ENCODE measurements at places on chromosomes 5 and 9.

DNA sequence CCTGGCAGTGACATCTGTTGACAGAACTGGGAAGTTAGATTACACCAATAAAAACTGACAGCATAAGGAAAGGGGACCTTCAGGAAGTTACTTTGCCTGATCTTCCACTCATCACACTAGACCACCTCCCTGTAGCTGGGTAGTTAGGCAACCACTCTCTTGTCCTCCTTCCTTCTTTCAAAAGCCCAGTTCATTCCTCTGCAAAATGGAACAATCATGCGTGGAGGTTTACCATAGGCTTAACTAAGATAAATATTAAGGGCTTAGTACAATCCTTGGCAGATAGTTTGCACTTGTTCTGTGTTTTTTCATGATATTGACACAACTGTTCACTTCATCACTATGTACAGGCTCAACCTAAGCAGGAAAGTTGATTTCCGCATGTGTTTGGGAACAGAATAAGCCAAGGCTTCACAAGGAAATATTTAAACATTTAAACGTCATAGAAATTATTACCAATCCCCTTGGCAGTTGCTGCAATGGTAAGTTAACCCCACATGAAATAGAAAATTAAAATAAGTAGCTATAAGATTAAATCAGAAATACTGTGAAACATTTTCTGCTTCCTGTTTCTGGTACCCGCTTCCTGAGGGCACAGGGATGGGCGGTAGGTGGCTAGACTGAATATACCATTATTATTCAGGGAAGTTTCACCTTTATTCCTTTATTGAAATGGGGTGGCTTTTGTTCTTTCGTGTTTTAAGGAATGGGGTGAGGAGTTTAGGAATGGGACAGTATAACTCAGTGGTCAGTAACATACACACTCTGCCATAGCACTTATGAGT, 9.9 kb upstream of the PTGER4 start:
- no peak for DNase-seq

GRCh38 chr9:95816716-95817115, 58.8 kb upstream of the ERCC6L2 start:
- no peak for DNase-seq

DNA sequence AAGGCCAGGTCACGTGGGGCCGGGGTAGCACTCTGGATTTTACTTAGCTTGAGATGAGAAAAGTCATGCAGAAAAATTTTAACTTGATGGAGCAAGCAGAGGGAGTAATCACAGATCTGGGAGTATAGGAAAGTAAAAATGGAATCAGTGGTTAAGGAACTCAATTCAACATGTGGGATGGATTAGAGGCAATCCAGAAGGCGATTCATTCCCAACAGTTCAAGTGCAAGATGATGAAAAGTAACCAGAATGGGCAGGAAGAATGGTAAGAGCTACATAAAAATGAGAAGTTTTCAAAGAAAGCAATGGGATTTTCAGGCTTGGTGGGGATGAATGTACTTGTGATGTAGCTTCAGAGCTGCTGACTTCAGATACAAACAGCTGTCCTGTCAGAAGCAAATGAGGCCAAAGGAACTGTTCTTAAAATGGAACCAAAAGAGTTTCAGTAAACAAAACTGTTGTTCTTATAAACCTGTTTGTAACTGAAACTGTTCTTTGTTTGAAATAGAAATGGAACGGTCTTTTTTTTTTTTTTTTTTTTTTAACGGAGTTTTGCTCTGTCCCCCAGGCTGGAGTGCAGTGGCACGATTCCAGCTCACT, 5.6 kb upstream of the SEC24A start:
- DNase-seq, result no peak

GRCh38 chr5:132684922-132685720, 11.3 kb downstream of the IL4 start:
- no peak for DNase-seq

DNA sequence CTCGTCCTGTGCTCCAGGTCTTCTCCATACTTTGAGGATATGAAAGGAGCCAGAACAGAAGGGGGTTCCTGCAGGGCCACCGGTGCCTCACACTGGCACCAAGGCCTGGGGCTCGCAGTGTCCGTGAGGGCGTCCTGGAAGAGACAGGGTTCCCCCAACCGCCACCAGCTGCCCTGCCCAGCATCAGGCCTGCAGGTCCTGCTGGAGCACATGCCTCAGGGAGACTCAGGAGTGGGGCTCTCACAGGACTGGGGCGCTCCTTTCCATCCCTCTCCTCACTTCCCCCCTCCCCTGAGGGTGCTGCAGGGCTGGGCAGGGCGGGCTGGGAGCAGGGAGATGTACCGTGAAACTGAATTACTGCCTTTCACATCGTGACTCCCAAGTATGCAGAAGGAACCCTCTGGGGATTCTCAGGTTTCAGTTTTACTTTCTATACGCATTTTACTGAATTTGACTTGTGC, 31.7 kb downstream of the CEP72 start:
- DNase-seq, result no peak

DNA sequence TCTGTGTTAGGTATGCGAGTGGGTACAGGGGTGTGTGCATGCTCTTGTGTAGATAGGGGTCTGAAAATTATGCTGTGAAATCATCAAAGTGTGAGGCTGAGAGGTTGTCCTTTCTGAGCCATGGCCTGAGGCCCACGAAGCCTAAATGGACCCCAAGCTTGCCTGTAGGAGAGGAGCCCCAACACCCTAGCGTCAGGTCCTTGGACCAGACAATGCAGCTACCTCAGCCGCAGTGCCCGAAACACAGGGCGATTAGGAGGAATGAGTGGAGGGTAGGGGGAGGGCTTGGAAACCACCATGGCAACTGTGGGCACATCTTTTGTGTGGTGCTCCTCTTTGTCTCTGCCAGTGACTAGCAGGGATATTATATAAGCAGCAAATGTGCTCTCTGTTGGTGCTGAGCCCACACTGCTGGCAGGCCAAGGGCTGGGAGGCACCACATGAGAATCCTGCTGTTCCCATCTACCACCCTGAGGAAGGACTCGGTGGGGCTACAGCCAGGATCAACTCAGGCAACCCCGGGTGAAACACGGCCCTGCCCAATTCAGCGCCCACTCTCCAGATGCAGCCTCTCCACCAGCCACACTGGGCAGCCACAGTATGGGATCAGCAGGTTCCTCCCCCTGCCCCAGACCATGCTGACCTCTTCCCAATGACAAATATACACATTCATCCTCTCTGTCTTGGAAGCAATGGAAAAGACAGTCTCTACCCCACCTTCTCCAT, 84.6 kb upstream of the FSTL4 start:
- no peak for DNase-seq

- DNase-seq, result no peak
Measured at GRCh38 chr9:93207860-93208734, 24.2 kb downstream of the WNK2 start.

DNA sequence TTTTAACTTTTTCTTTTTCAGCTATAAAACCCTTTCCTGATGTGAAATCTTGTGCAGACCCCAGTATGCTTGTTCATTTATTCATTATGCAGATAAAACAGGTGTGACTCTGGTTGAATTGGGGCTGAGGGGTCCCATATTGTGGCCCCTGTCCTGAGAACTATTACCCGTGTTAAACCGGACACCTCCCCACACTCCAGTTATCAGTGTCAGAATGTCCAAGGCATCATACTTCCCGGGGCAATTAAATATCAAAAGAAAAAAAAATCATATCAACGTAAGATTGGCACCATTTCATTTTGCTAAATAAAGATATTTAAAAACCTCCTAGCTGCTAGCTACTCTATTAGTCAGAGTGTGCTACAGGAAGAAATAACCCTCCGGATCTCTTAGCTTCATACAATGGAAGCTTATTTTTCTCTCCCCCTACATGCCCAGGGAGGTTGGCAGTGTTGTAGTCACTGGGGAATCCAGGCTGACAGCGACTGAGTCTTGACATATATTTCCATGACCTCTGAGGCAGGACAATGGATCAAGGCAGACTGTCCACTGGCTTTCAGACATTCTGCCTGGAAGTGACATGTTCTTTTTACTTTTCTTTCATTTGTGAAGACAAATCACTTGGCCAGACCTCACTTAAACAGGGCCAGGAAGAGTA, 170.0 kb downstream of the SEC61B start:
- no peak for DNase-seq

- DNase-seq, result no peak
Measured at GRCh38 chr5:171926311-171926710, 80.1 kb downstream of the FBXW11 start.

- DNase-seq, result peak; percentile 52
Measured at GRCh38 chr5:141040771-141041426, 10.3 kb upstream of the PCDHB1 start.

DNA sequence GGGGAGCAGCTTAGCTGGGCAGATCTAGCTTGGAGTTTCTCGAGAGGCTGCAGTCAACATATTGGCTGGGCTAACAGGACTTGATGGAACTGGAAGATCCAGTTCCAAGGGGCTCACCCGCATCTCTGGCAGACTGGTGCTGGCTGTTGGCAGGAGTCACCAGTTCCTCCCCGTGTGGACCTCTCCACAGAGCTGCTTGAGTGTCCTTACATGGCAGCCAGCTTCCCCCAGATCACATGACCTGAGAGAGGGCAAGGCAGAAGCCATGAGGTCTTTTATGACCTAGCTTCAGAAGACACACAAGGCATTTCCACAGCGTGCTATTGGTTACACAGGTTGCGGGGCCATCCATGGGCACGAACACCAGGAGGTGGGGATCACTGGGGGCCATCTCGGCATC, 26.4 kb upstream of the RXRA start:
- DNase-seq, result no peak

DNA sequence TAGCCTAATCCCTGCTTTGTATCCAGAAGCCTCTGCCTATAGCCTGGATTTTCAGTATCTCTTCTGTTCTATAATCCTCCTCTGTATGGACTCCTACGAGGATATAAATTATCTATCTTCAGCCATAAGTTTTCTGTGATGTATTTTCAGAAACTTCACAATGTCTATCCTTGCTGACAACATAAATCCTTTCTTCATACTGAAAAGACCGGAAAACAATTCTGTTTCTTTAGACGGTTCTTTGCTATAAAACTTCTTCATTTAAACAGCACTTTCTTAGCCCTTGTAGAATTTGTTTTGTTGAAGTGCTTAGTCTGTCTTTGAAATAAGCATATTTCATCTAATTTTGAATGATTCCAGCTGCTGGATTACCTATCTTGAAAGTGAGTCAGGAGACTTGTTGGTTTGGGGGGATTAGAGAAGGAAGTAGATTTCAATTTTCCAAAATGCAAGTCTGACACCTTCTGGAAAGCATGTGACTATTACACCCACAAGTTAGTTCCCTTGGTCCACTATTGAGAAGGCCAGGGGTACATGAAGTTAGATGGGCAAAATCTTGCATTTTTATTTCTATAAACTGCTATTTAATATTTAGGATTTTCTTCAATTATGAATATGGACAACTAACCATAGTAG, 96.3 kb upstream of the RANBP3L start:
- no peak for DNase-seq

DNA sequence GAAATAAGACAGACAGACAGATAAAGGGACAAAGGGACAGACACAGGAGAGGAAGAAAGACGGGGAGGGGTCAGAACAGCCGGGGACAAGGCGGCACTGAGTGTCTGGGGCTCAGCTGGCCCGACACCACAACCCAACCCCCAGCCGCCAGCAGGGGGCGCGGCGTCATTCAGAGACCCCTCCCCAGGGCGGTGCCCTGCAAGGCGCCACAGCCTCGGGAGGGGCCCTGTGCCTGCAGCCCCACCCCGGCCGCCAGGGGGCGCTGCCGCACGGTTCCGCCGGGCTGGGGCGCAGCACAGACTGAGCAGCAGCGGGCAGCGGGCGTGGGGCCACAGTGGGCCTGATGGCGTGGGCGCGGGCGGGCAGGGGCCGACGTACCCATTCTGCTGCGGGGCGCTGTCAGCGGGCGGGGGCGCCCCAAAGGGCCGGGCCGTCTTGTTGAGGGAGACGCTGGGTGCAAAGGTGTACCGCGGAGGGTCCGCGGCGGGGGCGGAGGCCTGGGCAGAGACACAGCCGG, 5.9 kb downstream of the PDLIM7 start:
- DNase-seq, result no peak

GRCh38 chr9:70988551-70988950, 132.9 kb downstream of the TRPM3 start:
- DNase-seq, result no peak

- no peak for DNase-seq
Measured at GRCh38 chr9:70504834-70505233, 90.4 kb upstream of the KLF9 start.

DNA sequence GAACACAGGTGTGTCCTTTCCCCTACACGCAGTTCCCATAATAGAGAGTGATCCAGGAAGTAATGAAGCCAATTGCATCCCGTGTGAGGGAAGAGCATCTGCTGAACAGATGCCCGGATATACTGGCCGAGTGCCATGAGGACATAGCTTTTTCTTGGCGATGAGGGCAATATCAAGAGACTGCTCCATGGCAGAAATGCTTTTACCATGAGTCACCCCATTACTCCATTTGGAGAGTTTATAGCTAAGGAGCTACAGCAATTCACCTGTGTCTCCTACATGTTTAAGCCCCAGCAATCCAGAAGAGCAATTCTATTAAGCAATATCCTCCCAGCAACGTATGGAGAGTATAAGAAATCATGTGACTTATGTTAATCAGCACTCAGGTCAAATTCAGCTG, 222.0 kb upstream of the KLF4 start:
- peak; percentile 57 for DNase-seq

GRCh38 chr9:124877021-124877782, 15.3 kb downstream of the ARPC5L start:
- DNase-seq, result no peak

DNA sequence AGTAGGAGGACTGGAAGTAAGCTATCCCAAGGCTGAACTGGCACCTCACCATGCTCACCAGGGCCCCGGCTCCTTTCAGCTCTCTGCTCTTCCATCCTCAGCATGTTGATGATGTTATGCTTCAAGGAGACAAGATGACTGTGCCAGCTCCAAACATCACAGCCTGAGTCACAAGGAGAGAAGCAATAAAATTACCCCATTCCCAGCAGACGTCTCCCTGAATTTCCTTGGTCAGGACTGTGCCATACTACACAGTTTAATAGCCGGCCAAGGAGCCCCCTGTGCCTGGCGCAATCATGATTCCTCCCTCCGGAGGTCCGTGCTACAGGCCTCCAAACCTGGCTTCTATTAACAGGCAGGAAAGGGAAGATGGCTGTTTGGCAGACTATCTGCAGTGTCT, 51.2 kb upstream of the ROR2 start:
- no peak for DNase-seq

DNA sequence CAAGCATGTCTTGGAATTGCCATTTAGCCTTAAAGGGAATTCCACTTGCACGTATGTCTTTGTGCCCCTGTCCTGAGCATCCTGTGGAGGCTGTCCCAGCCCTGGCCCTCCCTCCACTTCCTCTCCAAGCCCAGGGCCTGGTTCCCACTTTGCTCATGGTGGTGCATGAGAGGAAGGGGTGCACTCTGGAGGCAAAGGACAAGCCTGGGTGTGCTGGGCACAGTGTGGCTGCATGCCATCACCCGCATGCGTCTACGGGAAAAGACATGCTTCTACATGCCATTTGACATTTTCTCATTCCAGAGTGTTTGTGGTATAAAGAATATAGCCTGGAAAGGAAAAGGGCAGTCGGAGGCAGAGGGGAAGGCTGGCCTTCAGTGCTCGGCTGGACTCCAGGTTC, 7.2 kb upstream of the IRX2 start:
- no peak for DNase-seq

GRCh38 chr5:85814596-85814995, 803.1 kb upstream of the COX7C start:
- no peak for DNase-seq
